ENCODE measurements at places on chromosomes 16 and 17. TPM values are rescaled to one million over a fixed set of nuclear protein-coding genes. Genes with fewer than 3 reads are reported as not detected.

The ACD gene
- total RNA-seq: 37.2 TPM

The JPT2 gene
- 32.3 TPM for total RNA-seq

The NPIPB9 gene
- total RNA-seq: not detected

The RNF157 gene
- 99.9 TPM for total RNA-seq

The KRT24 gene
- total RNA-seq: 1.0 TPM

The HOXB3 gene
- total RNA-seq: 89.3 TPM

The HBZ gene
- not detected for total RNA-seq

The SETD6 gene
- total RNA-seq: 27.3 TPM

The YWHAE gene
- 474 TPM for total RNA-seq

The MYBBP1A gene
- total RNA-seq: 110 TPM

The DLX4 gene
- not detected for total RNA-seq

The RAB37 gene
- 5.0 TPM for total RNA-seq

The TBC1D28 gene
- not detected for total RNA-seq

The PLK1 gene
- total RNA-seq: 40.4 TPM

The TPPP3 gene
- total RNA-seq: 26.4 TPM

All from Peyer's patch (tissue), 4 donors.